ENCODE measurements at places on chromosomes 12 and 14.

- no peak for DNase-seq
Measured at GRCh38 chr12:86389949-86390348, 133.8 kb upstream of the MGAT4C start.

- DNase-seq = no peak
Measured at GRCh38 chr12:50551866-50552265, 47.1 kb downstream of the DIP2B start.

- no peak for DNase-seq
Measured at GRCh38 chr12:19125325-19125724, 4.2 kb upstream of the PLEKHA5 start.

DNA sequence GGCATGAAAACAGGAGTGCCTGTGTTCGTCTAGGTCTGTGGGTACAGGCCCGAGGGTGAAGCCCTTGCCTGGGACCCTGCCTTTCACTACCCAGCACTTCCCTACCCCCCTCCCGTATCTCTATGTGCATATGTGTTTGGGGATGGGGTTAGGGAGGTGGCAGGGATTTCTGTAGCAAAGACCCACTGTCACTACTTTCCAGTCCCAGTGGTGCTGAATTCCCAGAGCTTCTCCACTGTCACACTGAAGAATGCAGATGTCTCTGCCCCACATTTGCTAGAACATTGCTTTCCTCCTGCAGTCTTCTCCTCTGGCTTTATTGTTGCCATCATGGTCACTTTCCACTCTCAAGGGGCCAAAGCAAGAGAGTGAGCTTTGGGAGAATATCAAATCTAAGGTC is 203.9 kb downstream of the MYRFL start:
- DNase-seq = no peak

GRCh38 chr12:118418385-118419057 is 42.2 kb downstream of the SUDS3 start:
- no peak for DNase-seq

GRCh38 chr14:39683691-39684260 is 251.5 kb upstream of the FBXO33 start:
- no peak for DNase-seq

- no peak for DNase-seq
Measured at GRCh38 chr14:76941544-76941943, 87.0 kb downstream of the IRF2BPL start.

- no peak for DNase-seq
Measured at GRCh38 chr12:74985293-74985985, 224.2 kb downstream of the KCNC2 start.

DNA sequence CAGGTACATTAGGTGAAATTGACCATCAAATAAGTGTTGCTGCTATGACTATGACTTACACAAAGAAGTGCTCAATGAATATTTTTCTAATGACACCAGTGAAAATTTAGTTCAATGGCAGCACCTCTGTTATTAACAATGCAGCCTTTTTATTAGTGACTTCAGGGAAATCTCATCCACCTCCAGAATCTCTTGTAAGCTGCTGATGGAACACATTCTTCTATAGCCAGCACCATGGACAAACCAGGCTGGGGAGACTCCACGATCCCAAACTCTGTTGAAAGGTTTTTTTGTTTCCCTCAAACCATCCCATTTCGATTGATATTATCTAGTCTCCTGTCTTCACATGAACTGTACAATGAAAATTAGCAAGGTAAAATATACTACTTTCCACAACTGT is 265.9 kb downstream of the ITPR2 start:
- no peak for DNase-seq

DNA sequence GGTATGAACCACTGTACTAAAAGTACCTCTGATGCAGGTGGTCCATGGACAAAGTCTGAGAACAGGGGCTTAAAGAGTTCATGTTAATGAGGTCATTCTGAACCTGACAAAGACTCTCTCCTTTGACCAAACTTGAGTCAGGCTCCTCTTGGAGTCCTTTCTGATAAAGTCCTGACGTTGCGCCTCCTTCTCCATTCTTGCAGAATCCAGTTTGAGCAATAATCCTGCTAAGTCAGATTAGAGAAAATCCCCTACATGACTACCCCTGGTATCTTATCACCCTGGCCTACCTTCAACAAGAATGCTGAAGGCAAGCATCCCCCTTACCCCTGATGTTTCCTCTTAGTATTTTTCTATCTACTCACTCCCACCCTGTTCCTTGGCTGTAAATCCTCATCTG is 46.0 kb upstream of the ISM2 start:
- no peak for DNase-seq

- DNase-seq = no peak
Measured at GRCh38 chr12:32545413-32545980, 133.6 kb upstream of the DNM1L start.

DNA sequence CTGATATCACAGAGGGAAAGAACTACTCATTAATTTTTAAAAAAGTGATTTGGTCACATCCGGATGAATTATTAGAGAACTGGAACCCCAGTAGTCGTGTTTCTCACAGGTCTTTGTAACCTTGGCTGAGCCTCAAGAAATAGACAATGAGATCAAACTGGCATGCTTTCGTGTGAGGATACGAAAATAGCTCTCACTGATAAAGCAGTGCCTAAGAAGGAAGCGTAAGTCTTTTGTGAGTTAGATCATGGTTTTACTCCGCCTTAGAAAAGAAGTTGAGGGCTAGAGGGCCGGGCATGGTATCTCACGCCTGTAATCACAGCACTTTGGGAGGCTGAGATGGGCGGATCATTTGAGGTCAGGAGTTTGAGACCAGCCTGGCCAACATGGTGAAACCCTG is 33.8 kb upstream of the GALNT16 start:
- no peak for DNase-seq

- no peak for DNase-seq
Measured at GRCh38 chr12:104063712-104064030, 660 bp upstream of the HCFC2 start.

DNA sequence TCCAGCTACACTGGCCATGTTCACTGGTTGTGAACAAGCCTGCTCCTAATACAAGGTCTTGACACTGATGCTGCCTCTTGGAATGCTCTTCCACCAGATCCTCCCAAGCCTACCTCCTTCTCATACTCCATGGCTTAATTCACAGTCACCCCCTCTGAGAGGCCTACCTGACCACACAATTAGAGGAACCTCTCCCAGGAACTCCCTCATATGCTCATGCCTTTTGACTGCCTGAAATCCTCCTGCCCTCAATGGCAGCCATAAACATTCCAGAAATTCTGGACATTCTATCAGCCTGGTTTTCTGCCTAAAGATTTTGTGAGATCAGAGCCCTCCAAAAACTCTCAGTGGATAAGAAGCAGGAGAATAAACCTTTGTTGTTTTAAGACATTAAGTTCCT is 340.2 kb downstream of the C12orf75 start:
- no peak for DNase-seq

DNA sequence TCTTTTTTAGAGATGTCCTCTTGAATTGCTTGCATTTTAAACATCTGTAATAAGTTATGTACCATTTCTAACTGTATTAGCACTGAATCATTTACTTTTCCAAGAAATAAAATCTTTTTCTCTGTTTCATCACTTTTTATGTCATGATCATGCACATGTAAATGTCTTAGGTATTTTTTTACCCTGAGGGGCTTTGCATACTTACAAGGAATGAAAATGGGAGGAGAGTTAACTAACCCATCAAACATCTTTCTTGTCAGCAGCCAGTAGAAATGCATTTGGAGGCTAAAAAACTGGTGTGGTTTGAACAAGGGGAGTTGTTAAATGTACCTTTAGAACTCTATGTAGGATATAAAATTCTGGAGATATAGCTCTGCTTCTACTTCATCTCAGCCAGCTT is 1080.3 kb downstream of the GALC start:
- DNase-seq = no peak

DNA sequence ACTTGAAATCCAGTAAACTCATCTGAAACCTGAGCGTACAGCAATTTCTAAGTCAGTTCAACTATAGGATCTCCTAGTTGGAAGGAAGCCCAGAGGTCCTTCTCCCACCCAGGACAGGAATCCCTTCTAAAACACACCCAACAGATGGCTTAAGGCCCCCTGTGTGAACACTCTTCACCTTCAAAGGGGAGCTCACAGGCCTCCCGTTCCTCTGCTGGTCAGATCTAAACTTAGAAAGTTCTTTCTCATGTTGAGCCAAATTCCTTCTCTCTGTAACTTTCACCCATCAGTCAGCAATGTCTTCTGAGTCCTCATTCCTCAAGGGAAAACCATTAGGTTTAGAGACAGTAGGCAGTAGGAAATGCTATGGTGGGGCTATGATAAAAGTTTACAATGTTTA is 355.2 kb downstream of the PCNX1 start:
- no peak for DNase-seq

GRCh38 chr14:104897330-104898194 is 27.1 kb upstream of the PLD4 start:
- no peak for DNase-seq

DNA sequence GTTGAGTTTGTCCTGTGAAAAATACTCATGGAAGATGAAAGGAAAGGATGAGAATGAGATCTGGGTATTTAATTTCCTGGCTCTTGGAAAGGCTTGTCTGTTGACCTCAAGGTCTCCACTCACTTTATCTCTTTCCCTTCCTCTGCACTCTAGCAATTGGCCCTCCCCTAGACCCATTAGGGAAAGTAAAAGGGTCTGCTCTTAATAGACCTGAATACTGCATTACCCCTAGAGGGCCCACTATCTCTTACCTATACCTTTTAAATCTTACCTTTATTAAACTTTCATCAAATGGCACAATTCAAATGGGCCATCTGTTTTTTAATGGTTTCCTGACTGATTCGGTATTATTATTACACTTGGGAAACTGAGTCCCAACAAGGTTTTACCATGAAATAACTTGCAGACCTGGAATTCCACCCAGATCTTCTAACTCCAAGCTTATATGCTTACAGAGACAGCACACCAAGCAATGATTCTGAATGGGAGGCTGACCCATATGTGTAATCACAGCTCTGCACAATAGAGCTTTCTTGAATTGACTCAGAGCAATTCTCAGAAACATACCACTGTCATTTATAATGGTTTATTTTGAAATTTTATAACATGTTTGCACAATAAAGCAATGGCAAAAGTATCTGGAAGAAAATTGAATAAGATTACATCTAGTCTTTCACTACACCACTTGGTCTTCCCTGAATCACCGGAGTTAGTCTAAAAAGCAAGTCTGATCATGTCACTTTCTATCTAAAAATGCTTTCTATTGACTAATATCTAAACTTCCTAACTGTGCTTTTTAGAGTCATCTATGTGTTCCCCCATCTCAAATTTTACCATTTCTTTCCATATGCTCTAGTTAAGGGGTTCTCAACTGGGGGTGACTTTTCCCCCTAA is 618.5 kb downstream of the NRXN3 start:
- DNase-seq = no peak

- no peak for DNase-seq
Measured at GRCh38 chr12:132426349-132427173, 63.4 kb upstream of the FBRSL1 start.

DNA sequence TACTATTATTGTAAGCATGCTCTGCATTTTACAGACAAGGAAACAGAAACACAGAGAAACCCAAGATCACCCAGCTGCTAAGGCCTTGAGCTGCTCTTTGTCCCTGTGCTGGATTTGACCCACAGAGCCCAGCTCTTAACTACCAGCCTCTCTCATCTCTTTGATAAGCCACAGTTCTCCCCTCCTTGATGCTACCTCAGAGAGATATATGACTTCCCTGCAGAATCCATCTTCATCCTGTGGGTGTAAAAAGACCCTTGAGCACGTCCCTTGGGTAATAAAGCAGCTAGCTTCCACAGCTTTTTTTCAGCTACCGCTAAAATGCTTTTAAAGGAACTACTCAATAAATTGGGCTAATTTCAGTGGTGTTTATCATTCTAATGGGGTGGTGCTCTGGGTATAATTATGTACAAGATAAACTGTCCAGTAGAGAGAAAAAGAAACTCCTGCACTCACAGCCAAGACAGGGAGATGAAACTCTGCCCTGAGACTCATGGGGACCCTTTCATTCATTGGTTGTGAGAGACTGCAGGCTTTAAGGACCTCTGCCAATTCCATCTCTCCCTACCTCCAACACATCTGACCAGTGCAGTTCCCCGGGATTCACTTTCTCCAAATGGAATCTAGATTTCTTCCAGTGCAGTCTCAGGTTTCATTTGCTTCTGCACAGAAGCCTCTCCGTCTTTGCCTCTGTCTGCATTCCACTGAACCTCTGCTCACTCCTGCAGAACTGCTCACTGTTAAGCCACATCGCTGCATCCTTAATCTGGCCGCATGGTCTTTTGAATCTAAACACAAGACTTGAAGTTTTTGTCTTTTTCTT is 24.7 kb upstream of the NTF3 start:
- no peak for DNase-seq

DNA sequence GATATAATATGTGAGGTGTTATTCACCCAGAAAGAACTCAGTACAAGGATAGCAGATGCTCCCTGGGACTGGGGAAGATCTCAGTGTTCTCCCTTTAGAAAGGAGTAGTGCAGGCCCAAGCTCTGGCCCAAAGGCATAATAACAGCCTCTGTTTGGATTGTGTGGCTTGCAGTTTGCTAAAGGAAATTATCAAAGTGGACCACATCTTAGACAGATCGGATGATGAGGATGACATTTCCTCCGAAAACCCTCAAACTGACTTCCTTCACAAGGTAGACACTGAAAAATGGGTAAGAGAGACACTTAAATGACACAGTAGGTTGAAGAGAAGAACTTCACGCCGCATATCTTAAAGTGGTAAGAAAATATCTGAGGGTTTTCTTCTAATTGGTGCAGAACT is 26.1 kb downstream of the SMCO2 start:
- no peak for DNase-seq

DNA sequence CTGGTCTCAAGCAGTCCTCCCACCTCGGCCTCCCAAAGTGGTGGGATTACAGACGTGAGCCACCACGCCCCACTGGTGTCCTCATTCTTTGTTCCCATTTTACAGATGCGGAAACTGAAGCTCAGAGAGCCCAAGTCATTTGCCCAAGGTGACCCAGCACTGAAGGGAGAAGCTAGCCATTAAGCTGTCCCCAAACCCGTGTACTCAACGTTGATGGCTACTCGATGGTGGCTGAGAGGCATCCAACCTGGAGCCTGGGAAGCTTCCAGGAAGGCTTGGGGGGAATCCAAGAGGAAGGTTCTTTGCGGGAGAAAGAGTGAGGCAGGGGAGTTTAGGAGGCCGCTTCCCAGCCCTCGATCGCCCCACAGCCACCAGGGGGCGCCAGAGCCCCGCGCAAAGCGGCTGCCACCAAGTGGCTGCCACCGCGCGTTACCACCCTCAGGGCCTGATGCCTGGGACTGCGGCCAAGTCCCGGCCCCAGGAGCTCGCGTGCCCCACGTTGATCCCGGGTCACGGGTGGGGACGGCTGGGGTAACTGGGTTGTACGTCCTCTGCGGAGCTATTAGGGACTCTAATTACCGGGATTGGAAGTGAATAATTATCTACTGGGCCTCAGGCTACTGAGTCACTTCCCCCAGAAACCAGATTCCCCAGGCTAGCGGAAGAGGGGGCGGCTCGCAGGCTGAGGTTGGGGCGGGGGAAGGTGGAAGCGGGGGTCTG is 8.8 kb upstream of the SH2B3 start:
- DNase-seq = peak; percentile 93

GRCh38 chr12:111330800-111331752 is 37.8 kb downstream of the PHETA1 start:
- no peak for DNase-seq

- no peak for DNase-seq
Measured at GRCh38 chr12:111201036-111201435, 167.9 kb downstream of the PHETA1 start.

GRCh38 chr14:102856179-102856578 is 66.3 kb upstream of the AMN start:
- no peak for DNase-seq

GRCh38 chr14:77143071-77143470 is 1.5 kb upstream of the ZDHHC22 start:
- no peak for DNase-seq

- no peak for DNase-seq
Measured at GRCh38 chr12:7151532-7151931, 21.4 kb downstream of the CLSTN3 start.

Data from activated T-cell treated with anti-CD3 and anti-CD28 coated beads, Interleukin-2, amount 50 U/mL, for 48 hours (primary cell).